ENCODE measurements at places on chromosomes 1 and 21.

GRCh38 chr1:234409328-234409727 is 36.1 kb downstream of the COA6 start:
- no peak for DNase-seq

GRCh38 chr1:87044424-87044823 is 130.0 kb downstream of the HS2ST1 start:
- DNase-seq = no peak

GRCh38 chr1:153539395-153540093 is 1.2 kb downstream of the S100A5 start:
- DNase-seq = no peak

DNA sequence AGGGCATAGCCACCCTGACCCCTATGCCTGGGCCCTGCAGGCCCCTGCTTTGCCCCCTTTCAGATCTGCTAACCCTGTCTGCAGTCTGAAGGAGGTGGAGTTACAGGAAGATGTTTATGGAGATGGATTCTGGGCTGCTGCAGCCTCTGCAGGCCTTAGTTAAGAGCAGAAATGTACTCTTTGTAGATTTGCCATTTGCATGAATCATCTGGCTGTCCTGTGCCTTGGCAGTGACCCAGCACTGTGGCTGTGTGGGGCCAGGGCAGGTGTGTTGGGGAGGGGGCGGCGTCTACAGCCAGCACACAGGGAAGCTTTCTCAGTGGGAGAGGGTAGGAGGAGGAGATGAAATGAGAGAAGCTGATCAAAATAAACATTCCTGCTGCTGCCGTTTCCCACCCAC is 867.3 kb downstream of the PLA2G4A start:
- no peak for DNase-seq

- DNase-seq = no peak
These were observed 201.6 kb downstream of the DAB1 start for GRCh38 chr1:57222307-57222706.

DNA sequence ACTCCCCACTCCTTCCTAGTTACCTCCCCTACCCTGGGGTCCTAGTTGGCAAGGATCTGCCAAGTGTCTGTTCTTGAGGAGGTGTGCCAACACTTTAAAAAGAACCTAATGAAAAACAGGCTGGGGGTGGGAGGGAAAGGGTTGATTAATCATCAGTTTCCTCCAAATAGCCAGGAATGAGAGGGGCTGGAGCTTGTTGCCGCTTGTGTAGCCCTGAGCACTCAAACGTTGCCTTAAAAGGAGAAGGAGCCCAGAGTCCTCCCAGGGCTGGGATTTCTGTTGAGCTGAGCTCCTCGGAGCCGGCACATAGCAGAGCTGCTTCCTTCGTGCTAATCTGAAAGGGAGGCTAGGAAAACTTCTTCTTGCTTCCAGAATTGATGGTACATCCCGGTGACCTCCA is 15.9 kb downstream of the SHISA4 start:
- peak; percentile 88 for DNase-seq

GRCh38 chr1:158100498-158100897 is 80.2 kb upstream of the CD1D start:
- no peak for DNase-seq

- DNase-seq = no peak
These were observed 378.2 kb upstream of the KAZN start for GRCh38 chr1:14220324-14220723.

DNA sequence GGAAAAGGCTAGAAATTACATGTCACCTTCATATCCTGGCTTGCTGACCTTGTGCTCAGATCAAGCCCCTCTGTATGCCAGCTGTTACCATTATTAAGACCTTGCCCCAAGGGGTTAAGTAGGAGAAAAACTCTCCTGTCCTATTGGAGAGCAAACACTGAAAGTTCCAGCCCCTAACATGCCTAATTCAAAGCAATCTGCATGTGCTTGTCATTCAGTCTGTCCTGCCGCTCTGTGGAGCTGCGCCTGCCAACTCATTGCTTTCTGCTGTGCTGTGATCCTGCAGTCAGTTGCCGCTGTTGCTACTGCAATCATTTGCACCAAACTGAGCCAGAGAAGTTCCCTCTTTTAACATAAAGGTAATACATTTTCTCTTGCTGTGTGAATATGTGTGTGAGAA is 113.4 kb downstream of the DISP1 start:
- DNase-seq = peak; percentile 22

- DNase-seq = no peak
These were observed 6.8 kb downstream of the ARID1A start for GRCh38 chr1:26702680-26703038.

GRCh38 chr1:201183209-201183608 is 7.4 kb upstream of the IGFN1 start:
- DNase-seq = no peak

Data from fibroblast of the aortic adventitia (primary cell).